Heart left ventricle (tissue), 16 donors: ENCODE measurements at places on chromosomes 16 and 17. TPM values are rescaled to one million over a fixed set of nuclear protein-coding genes. Genes with fewer than 3 reads are reported as not detected.

GRCh38 chr17:60154616-60155426 is 5.0 kb downstream of the CA4 start:
- peak; percentile 64 for DNase-seq

GRCh38 chr16:57970970-57971369 is at the start of gene CNGB1:
TSS of gene CNGB1 (minus strand) at chr16:57971128. CDS start at chr16:57967286, 3,842 bp downstream.
- no peak for DNase-seq

DNA sequence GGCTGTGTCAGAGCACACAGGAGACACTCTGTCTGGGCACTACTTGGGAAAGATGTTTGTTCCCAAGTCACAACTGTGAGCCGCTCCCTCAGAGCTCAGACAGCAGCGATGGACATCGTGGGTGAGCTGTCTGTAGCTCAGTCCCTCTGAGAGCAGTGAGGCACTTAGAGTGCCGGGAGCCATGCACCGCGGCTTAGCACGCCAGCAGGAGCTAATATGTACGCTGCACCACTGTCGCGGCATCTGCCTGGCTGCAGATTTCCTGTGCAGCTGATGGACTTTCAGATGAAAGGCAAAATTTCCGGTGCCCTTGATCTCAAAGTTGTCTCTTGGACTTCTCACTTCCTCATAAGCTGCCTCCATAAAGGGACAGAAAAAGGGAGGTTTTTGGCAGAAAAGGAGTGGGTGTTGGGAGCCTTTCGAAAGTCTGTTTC is 92.8 kb upstream of the ZNF469 start:
- no peak for DNase-seq

DNA sequence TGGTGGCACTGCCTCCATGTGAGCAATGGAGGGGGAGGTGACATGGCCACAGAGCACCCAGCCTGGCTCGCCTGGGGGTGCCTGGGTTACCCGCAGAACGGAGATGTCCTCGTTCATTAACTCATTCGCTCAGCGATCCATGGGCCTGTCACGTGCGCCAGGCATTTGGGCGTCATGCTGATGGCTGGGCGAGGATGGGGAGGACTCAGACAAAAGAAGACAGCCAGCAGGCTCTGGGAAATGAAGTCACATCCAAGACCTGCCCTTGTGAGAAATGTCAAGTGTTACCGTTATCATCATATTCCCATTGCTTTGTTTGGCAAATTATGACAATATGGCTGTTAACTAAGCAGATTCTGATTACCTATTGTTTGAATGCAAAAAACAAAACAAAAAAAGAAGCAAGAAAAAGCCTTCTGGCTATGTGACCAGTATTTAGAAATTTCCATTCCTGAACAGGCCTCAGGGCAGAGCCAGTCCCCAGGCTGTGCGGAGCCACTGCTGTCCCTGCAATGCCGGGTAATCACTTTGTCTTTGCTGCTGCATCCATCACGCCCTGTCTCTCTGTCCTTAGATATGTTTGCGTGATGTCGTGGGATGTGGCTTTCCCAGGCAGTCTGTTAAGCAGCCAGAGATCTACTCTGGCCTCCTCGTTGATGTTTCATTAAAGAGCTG is 57.9 kb downstream of the CMIP start:
- DNase-seq, result no peak

DNA sequence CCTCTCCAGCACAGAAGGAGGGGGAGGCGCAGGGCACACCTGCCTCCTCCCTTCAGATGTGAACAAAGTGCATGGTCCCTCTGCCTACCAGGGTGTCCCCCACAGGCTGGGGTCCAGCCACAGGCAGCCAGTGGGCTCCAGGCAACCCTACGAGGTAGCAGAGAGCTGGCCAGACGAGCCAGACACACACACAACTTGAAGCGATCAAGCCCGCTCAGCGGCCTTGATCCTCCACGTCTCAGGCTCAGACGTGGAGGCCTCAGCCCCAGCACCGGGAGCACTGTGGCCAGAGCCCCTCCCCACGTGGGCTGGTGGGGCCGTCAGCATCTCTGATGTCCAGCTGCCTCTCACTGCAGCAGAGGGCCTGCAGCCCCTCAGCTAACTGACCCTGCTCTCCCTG is 8.5 kb downstream of the MCRIP1 start:
- no peak for DNase-seq

- DNase-seq, result peak; percentile 82
Measured at GRCh38 chr17:43020789-43021740, 1.1 kb downstream of the VAT1 start.

GRCh38 chr17:37478187-37478586 is 11.5 kb upstream of the DUSP14 start:
- DNase-seq, result no peak

DNA sequence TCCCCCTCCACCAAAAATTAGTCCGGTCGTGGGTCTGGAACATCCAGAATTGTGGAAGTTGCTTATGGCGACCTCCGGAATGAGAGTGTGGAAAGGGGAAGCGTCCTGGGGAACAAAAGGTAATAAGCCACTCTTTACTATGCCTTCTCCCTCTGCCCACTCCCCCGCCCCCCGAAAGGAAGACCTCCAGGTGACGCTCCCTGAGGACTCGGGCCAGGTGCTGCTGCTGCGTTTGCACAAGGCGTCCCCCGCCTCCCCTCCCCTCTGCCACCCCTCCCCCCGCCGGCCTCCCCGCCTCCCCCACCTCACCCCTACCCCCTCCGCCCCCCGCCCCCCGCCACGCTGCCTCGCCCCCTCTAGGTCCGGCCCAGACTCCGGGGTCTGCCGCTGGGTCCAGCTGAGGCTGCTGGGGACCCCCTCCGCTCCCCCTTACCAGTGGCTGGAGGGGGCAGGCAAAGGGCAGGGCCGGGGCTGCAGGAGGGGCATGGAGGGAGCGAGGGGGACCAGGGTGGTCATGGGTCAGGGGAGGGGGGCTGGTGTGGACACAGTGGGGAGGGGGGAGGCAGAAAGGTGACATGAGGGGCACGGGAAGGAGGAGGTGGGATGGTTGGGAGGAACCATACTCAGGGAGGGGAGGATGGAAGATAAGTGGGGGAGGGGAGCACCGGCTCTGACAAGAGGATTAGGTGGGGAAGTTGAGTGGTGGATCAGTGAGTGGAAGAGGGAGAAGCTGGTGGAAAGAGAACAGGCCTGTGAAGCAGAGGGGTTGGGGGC is 23.6 kb downstream of the ALOX12B start:
- no peak for DNase-seq

- DNase-seq, result no peak
Measured at GRCh38 chr17:80751070-80751945, 206.7 kb downstream of the RPTOR start.

DNA sequence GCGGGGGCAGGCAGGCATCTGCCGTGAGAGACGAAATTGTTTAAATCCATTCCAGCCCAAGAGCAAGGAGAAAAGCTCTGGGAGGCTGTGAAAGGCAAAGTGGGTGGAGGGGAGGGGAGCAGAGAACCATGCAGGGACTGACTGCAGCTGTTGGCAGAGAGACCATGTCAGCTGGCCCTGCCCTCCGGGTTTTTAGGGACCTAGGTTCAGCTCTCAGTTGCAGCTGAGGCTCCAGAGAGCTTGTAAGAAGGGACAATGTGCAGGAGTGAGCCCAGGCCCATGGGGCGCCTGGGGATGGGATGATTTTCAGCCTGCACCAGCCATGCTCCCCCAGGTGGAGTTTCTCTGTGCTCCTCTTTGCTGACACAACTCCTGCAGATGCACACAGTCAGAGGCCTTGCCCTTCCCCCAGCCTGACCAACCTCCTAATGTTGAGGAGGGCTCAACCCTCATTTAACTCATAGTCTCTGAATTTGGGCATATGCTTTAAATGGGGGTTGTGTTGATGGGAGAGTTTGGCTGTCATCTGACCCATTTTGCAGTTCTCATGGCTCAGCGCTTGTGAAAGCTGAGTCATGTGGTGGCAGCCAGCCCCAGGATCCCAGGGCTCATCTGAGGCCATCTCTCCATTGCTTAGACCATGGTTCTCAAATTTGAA is 70.9 kb downstream of the PLXDC1 start:
- DNase-seq, result no peak

DNA sequence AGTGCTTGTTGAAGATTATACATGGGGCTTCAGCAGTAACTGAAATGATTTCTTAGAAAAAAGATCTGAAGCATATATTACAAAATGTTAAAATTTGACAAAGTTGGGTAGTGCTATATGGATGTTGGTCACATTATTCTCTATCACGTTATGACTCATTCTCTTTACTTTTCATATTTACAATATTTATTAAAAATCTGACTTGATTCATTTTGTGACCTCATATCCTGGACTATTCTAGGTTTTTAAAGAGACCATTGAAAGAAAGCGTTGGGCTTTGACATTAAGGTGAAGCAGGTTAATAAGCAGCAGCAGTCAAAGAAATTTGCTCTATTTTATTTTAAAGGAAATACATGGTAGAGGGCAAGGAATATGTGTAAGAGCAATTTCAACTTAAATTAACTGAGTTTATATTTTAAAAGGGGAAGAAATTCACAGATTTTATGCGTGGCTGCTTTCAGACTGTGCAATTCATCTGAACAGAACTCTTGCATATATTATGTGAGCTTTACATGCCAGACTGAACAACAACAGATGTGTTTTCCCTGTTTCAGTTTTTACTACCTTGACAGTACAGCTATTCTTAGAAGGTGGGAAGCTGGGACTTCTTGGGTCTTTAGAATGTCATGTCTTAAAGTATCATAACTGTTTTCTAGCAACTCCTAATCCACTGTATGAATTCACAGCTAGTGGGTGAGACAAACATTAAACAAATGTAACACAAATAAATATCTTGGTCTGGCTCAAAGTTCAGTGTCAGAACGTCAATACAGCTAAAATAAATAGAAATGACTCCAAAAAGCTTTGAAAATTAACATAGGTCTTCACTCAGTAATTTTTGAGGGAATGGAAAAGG is 10.4 kb upstream of the FAM20A start:
- DNase-seq, result no peak

DNA sequence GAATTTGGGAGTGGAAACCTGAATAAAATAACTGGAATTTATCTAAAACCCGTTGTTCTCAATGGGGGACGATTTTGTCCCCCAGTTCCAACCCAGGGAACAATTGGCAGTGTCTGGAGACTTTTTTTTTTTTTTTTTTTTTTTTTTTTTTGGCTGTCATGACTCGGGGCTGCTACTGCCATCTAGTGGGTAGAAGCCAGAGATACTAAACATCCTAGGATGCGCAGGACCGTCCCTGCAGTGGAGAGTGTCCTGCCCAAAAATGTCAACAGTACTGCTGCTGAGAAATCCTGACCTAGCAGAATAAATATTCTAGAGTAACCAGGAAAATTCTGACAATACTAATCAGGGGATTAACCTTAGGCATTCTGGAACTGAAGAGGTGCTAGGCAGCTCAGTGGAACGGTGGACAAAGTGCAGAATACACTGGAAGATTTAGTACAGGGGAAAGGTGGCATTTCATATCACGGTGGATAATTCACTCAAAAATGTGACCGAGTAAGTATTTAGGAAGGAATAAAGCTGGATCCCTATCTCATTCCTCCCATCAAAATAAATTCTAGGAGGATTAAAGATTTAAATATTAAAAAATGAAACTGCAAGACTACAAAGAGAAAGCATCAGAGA is 107.6 kb downstream of the SPECC1 start:
- DNase-seq, result peak; percentile 49

DNA sequence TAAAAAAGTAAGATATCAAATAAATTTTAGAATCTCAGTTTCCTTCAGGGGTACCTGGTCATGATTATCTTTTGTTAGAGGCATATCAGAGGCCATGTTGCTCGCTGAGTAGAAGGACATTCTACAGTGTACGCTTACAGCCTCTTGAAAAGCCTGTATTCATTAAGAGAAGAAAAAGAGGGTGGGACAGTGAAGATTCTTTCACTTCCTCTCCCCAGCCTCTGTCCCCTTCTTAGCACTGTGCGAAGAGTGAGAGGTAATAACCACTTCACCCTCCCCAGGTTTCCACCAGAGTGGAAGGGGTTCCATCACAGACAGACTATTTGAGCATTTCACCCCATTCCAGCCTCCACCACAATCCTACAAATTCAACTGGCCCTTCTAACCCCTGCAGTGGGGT is 4.8 kb upstream of the LPO start:
- DNase-seq, result no peak

DNA sequence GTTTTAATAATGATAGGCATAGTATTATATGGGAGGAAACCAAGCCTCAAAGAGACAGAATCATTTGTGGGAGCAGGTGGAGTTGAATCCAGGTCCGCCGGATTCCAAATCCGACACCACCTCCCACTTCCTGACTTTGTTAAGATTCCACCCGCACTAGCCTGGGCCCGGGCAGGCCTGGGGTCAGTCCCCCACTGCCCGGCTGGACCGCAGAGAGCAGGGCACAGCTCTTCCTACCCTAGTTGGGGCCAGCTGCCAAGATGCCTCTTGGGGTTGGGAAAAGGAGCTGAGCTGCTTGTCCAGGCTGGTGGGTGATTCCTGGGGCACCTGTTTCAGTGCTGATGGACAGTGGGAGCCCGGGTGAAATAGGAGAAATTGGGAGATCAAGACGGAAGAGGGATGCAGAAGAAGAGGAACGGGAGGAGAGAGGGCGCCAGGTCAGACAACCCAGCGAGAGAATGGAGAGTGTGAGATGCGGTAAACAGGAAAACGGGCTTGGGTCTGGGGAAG is 53.9 kb downstream of the OR1D5 start:
- DNase-seq, result no peak

GRCh38 chr17:38724337-38724988 is 5.7 kb upstream of the CISD3 start:
- peak; percentile 84 for DNase-seq

- DNase-seq, result no peak
Measured at GRCh38 chr17:77898521-77899434, 59.7 kb upstream of the TNRC6C start.

- no peak for DNase-seq
Measured at GRCh38 chr16:88074041-88074440, 122.8 kb downstream of the BANP start.

GRCh38 chr17:50725769-50726655 is 6.6 kb downstream of the LUC7L3 start:
- DNase-seq, result no peak

- DNase-seq, result no peak
Measured at GRCh38 chr16:54277845-54278703, 8.5 kb downstream of the IRX3 start.

GRCh38 chr16:69861292-69862030 is 89.7 kb upstream of the CLEC18A start:
- DNase-seq, result peak; percentile 64

- DNase-seq, result no peak
Measured at GRCh38 chr16:609984-610383, 20.1 kb downstream of the RAB40C start.

- no peak for DNase-seq
Measured at GRCh38 chr17:57528058-57528451, 217.0 kb downstream of the CCDC182 start.

- DNase-seq, result no peak
Measured at GRCh38 chr16:8852534-8852933, 16.3 kb downstream of the CARHSP1 start.

Gene HS3ST6
- total RNA-seq, result not detected

Gene CACNG5
- total RNA-seq, result not detected

Gene KRT13
- not detected for total RNA-seq

Gene EPN3
- 12.6 TPM for total RNA-seq

Gene KCNAB3
- 0.49 TPM for total RNA-seq

Gene KLHL10
- total RNA-seq, result not detected

Gene ERCC4
- 15.2 TPM for total RNA-seq

Gene EARS2
- total RNA-seq, result 27.7 TPM

Gene TMEM235
- not detected for total RNA-seq

Gene TRPV3
- 1.7 TPM for total RNA-seq

Gene BRICD5
- 4.2 TPM for total RNA-seq

Gene CD79B
- 13.0 TPM for total RNA-seq

Gene CCL11
- total RNA-seq, result 0.87 TPM
